Activated CD4-positive, alpha-beta T cell treated with anti-CD3 and anti-CD28 coated beads, Interleukin-2, amount 50 U/mL, for 48 hours (primary cell): ENCODE measurements at places on chromosomes 13 and 19.

- DNase-seq, result no peak
These were observed 526.2 kb downstream of the UQCRFS1 start for GRCh38 chr19:28686756-28687155.

DNA sequence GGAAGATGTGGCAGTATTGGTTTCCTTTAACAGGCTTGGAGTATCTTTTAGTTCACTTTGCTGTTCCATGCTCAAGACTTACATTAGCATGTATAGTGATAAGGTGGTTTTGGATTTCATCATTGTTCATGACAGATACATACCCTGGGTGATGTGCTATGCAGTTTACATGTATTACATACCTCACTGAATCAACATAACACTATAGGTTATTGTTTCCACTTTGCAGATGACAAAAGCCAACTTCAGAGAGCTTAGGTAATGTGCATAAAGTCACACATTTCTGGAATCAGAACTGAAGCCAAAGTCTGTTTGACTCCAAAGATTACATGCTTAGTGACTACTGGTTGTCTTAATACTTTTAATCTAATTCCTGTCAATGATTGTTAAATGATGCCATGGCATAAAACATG lies 7.1 kb downstream of the COMMD6 start:
- no peak for DNase-seq

DNA sequence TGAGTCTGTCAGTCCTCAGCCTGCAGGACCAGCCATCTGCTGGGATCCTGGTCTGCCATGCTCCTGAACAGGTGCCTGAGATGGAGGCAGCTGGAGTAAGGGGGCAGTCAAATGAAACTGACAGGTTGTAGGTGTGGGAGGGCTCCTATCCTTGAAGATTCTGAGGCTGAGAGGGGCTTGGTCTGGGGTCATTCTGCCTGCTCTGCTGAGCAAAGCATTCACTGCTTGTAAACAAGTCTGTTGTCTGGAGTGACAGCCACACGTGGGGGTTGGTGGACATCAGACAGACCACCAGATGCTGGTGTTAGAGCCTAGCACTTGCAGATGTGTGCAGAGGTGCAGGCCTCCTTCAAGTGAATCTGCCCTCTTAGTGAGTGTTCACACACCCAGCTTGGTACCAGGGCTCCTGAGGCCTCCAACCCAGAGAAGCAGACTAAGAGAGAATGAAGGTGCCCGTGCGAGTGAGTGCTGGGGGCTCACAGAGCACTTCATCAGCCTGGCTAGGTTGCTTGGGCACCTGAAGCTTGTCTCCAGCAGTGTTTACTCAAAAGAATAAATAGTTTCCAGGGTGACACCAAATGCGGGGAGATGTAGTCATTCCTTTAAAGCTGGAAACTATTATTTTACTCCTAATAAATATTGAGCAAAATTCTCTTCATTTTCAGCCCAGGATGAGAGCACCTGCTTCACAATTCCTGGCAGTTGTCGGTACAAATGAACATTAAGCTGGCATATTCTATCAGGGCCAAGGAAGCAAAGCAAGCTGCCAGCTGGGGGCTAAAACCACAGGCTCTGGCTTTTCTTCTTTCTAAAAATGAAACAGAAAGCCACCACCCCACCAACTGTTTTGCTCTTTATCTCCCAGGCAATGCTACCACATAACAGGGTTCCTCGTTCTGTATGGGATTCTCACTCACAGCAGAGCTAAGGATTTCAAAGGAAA lies 82.3 kb downstream of the RNASEH2B start:
- peak; percentile 5 for DNase-seq

GRCh38 chr13:52879950-52880741 lies 31.7 kb upstream of the PCDH8 start:
- no peak for DNase-seq
